G401 (cell line): ENCODE measurements at places on chromosomes 3 and 15. TPM values are rescaled to one million over a fixed set of nuclear protein-coding genes. Genes with fewer than 3 reads are reported as not detected.

CLSTN2 gene
- total RNA-seq = 4.9 and 5.2 TPM in 2 replicates

CLDN11 gene
- total RNA-seq = 3.3 and 4.2 TPM in 2 replicates

STRIT1 gene
- total RNA-seq = not detected in 2 replicates

NEK11 gene
- 2.0 and 3.5 TPM in 2 replicates for total RNA-seq

ZIC4 gene
- not detected in 2 replicates for total RNA-seq

SLCO3A1 gene
- not detected in 2 replicates for total RNA-seq

MESP1 gene
- total RNA-seq = not detected in 2 replicates

AP2M1 gene
- total RNA-seq = 330 and 352 TPM in 2 replicates

A4GNT gene
- not detected in 2 replicates for total RNA-seq

TMEM62 gene
- 12.7 and 22.0 TPM in 2 replicates for total RNA-seq

ZBTB47 gene
- 12.7 and 16.1 TPM in 2 replicates for total RNA-seq

CCNB2 gene
- total RNA-seq = 95.2 and 97.3 TPM in 2 replicates

IL20RB gene
- 0.25 and 3.3 TPM in 2 replicates for total RNA-seq

CP gene
- total RNA-seq = 93.2 and 119 TPM in 2 replicates

ARPIN gene
- 5.3 and 7.0 TPM in 2 replicates for total RNA-seq

GP5 gene
- not detected in 2 replicates for total RNA-seq

DNA sequence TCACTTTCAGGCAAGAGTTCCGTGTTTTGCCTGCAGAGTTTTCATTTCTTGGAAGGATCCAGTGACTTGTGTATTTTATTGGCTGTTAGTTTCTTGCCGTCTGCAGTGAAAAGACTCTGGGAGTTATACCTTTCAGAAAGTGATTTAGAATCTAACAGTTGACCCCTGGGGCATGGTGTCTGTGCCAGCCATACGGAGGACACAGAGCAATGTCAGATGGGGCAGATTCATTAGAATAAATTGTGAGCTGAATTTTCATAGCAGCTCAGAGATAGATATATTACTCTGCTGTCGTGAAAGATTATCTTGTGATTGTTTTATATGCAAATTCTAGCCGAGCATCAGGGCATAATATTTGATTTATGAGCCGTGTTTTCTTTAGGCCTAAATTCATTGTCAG is 131.6 kb downstream of the SV2B start:
- no peak for DNase-seq

DNA sequence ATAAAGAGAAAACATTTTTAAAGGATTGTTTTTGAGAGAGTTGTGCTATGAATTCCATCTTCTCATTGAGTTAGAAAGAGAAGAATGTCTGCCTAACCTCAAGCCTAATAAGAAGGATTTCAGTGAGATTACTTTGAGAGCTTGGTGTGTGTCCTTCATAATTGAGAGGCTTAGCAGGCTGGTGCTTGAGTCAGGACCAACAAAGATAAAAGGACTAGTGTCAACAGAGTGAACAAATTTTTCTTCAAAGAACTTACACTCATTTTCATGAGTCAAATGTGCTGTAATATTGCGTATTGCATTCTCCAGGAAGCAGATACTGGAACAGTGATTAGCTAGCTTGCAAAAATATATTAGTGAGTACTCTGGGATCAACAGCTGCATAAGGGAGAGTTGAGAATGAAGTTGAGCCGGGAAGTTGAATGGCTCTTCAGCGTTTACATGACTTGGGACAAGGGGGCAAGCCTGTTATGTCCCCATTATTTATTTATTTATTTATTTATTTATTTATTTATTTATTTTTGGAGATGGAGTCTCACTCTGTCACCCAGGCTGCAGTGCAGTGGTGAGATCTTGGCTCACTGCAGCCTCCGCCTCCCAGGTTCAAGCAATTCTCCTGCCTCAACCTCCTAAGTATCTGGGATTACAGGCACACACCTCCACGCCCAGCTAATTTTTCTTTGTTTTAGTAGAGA is 37.5 kb upstream of the SLITRK3 start:
- DNase-seq = no peak

DNA sequence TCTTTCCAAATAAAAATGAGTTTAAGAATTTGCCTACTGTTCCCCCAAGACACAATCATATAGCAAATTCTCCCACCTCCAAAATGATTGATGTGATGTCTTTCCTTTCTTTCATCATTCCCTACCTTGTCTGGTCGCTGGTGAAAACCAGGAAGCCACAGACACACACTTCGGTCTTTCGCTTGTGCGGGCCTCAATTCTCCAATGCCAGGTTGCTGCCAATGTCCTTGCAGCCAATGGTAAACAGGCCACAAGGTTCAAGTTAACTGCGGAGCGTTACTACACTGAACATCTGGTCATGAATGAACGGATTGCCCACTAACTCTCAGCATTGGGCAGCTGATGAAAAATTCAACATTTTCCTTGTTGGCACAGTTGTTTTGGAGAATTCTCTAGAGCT is 192.2 kb downstream of the FOXP1 start:
- DNase-seq = no peak

DNA sequence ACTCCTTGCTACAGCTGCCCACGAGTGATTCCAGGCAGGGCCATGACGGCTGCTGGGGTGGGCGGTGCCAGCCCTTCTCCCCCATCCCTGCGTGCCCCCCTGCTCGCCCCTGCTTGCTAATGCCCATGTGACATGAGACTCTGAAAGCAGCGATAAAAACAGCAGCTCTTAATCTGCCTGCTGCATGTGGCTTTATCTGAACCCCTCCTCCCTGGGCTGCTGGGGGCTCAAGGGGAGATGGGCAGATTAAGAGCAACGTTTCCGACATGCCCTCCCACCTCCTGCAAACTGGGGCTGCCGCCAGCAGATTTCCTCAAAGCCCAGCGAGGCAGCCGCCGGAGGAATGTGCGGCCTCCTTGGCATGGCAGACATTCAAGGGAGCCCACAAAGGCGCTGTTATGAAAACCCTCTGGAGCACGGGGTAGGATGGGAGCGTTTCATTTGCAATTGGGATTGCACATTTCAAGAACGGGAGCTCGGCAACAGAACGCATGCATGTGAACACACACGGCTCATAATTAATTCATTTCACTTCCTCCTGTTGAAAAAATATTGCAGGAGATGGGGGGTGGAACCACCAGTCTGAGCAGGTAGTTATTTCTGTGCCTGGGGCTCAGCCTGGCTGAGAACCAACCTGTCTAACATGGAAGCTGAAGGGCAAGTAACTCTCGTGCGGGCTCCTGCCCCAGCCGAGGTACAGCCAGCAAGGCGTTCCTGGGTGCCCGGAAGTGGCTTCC is 504.2 kb upstream of the PROK2 start:
- DNase-seq = peak; percentile 25

- DNase-seq = peak; percentile 35
Observed at GRCh38 chr3:100463002-100463401, 29.4 kb upstream of the TMEM45A start.

DNA sequence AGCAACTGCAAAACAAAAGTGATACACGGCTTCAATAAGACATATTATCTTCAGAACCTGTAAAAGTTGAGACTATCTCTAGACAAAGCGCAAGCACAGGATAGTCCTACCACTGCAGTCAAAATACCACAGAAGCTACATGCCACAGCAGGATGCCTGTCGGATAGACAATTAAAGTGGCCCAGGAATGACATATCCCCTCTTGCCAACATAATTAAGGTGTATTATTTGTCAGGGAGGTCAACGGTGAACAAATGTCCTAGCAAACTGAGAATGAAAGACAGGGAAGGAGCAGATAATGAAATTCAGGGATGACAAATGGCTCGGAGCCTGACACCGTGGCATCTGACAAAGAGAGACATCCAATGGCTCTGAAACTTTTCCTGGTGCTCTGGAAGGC is 185.7 kb downstream of the MECOM start:
- DNase-seq = no peak

DNA sequence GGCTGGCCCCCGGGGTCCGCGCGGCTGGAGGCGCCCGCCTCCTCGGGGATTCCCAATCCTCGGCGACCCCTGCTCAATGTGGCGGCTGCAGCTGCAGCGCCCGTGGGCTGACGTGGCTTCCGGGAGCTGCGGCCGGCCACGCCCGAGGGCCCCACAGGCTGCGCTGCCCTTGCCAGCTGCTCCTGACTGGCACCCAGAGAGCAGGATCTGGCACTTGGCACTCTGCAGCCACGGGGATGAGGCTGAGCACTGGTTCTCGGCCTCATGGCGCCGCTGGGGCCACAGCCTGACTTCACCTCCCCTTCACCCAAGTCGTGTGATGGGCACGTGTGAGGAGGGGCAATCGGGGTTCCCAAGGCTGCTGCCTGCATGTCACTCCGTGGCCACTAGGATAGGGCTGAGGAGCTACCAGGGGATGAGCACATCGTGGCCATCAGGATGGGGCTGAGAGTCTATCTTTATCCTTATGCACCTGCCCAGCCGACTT is 267.8 kb upstream of the FRG2C start:
- no peak for DNase-seq

GRCh38 chr3:159989973-159990846 is 1.6 kb downstream of the IL12A start:
- DNase-seq = no peak

GRCh38 chr3:152737021-152737908 is 97.7 kb upstream of the P2RY1 start:
- no peak for DNase-seq

DNA sequence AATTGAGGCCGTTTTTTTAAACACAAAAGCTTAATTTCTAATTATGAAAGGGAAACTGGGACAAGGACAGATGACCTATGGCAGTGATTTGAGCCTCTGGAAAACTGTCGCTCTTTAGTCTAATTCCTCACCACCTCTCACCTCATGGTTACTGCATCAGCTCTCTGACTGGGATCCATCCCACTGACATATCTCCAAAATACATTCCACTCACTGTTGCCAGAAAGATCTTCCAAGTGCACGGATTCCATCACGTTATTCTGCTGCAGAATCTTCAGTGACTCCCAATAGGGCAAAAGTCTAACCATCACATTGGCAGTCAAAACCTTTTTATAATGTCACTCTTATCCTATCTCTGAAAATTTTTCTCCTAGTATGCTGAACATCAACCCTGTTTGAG is 132.3 kb upstream of the MB21D2 start:
- DNase-seq = no peak

GRCh38 chr3:167983583-167983982 is 112.1 kb downstream of the GOLIM4 start:
- DNase-seq = no peak

GRCh38 chr3:71152039-71152891 is 431.3 kb downstream of the FOXP1 start:
- DNase-seq = no peak

DNA sequence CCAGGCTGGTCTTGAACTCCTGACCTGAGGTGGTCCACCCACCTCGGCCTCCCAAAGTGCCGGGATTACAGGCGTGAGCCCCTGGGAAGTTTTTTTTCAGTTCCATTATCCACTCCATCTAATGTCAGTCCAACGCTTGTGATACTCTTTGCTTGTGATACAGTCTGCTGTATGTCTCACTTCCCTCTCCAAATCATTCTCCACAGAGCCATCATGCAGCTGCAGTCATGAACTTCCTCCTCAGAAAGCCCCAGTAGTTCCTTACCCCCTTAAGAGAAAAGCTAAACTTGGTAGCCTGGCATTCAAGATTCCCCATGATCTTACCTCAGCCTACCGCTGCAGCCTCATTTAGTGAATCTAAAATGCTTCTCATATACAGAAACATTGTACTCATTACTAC is 2.3 kb downstream of the ARPC4 start:
- DNase-seq = no peak

GRCh38 chr15:80967451-80967850 is 22.2 kb downstream of the MESD start:
- no peak for DNase-seq

- DNase-seq = no peak
Observed at GRCh38 chr15:84111575-84111974, 124.0 kb upstream of the GOLGA6L4 start.

DNA sequence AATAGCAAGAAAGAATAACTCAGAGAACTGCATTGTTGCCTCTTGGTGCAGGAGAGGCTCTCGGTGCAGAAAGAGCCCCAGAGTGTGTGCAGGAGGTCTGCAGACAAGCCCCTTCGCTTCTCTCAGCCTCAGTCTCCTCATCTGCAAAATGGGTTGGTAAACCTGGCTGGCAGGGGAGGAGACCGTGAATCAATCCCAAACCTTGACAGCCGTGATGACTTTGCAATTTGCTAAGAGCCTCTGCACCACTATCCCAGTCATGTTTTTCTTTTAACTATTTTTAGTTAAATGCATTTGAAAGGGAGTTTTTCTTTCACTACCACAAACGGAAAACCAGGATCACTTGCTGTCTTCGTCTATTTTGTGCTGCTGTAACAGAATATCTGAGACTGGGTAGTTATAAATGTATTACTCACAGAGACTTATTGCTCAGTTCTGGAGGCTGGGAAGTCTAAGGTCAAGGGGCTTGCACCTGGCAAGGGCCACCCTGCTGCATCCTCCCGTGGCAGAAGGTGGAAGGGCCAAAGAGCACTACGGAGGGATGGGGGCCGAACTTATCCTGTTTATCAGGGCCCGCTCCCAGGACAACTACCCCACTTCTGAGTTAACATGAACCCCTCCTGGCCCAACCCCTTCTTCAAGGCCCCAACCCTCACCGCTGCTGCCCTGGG is 14.2 kb upstream of the IQSEC1 start:
- no peak for DNase-seq

GRCh38 chr15:97761110-97761509 is 199.4 kb upstream of the ARRDC4 start:
- DNase-seq = no peak

DNA sequence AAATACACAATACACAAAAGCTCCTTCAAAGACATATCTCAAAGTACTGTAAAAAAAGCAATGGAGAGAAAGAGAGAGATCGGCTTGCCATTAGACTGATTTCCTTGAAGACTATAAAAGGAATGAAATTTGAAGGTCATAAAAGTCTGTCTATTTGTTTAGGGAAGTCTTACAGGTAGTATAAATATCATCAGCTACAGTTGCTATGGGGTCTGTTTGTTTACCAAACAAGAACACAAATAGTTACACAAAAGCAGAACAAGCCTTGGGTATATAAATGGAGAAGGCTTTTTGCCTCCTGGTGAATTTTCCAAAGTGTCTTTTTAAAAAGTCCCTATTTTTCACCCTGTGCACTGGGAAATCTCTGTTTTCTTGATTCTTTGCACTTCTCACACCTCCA is 552.3 kb downstream of the FOXP1 start:
- no peak for DNase-seq

- DNase-seq = no peak
Observed at GRCh38 chr3:55639896-55640765, 153.0 kb upstream of the WNT5A start.

DNA sequence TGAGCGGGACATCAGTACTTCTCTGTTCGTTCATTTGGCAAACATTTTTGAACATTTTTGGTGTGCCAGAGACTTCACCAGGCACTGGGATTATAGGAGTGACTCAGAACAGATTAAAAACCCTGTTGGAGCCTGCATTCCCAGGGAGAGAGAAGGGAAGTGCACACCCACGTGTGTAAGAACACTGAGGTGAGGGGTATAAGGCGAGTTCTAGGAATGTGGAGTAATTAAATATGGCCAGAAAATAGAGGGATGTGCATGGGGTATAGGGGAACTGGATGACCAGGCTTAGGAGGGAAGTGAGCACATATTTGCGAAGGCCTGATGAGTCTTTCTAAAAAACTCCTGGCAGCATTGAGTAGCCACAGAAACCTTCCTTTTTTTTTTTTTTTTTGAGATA is 401.2 kb upstream of the C2CD4B start:
- no peak for DNase-seq

DNA sequence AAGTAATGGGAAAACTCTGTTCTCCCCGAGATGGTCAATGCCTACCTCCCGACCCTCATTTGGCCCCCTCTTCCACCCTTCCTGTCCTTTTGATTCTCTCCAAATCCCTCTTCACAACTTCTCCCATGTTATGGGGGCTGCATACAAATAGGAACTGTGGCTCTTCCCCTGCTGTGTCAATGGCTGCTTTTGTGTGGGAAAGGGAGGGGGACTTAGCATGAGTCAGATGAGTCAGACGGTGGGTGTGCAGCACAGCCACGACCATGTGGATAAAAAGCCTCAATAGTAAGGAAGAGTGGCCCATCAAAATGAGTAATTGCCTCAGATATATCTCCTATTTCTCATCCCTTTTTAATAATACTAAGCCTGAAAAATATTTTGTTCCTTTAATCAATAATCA is 31.9 kb downstream of the SPATA16 start:
- DNase-seq = no peak
